ENCODE measurements at places on chromosomes 7 and 10.

DNA sequence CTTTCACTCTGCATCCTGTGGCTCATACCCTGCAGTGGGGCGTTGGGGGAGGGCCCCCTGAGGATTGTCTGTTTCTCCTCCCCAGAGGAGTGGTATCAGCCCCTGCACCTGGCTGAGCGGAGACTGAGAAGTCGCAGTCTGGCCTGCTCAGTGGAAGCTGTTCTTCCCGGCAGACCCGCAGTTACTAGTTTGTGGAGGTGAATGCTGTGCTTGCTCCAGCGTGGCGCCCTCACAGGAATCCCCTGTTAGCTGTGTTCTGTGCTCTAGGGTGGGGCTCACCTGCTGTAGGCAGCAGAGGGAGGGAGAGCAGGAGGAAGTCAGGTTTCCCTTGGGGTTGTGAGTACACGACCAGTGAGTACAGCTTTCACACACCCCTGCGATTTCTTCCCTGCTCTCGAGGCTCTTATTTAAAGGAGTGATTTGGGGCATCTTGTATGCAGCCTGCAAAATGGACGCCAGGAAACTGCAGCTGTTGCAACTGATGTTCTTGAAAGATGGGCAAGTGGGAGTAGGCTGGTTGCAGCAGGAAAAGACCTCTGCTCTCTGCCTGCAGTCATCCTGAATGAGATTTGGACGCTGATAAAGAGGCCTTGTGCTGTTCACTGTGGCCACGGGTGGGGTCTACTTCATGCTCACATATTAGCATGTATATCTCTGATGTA, 66.4 kb downstream of the HK1 start:
- DNase-seq = no peak

- no peak for DNase-seq
These were observed 455.3 kb downstream of the REEP3 start for GRCh38 chr10:63976538-63976937.

DNA sequence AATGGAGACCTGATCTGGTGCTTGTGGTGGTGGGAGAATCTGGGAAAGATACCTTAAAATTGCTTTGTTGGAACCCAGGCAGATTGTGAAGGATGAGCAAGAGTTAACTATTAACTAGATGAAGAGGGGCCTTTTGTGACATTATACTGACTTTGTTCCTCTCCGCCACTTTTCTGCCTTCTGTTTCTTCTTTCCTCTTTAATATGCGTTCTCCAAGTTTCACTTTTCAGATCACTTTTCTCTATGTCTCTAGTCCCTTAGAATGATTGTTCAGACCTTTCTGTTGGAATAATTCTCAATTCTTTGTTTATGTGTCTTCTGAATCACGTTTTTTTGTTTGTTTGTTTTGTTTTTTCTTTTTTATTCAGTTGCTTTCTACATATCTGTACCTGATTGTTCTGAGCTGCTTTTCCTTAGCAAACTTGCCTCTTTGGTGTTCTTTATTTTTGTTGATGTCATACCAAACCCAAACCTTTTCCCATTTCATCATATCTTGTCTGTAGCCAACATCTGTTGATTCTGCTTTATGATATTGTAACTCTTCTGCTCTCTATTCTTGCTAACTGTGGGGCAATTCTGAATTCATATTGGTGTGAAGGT, 2.8 kb downstream of the BMPR1A start:
- no peak for DNase-seq

GRCh38 chr7:70353330-70353945, 755.2 kb downstream of the AUTS2 start:
- no peak for DNase-seq

- no peak for DNase-seq
These were observed 23.0 kb downstream of the ASB4 start for GRCh38 chr7:95508780-95509179.

DNA sequence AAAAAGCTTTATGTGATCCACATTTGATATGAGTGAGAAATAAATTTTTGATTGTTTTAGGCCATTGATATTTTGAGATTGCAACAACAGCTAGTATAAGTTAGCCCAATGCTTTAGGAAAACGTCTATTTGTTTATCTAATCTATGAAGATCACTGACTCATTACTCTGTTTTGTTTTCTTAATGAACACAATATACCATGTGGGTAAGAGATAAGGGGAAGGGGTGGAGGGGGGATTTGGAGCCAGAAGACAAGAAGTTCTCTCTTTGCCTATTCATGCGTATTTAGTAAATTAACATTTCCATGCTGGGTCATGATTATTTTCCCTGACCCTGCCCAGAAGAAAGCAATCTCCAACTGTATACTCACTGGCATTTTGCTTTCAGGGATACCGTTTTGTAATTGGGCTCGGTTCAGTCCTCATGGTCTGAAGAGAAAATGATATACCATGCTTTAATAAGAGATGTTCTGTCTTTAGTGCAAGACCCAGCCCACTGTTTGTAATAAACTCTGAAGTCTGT, 359.5 kb upstream of the NPSR1 start:
- no peak for DNase-seq

DNA sequence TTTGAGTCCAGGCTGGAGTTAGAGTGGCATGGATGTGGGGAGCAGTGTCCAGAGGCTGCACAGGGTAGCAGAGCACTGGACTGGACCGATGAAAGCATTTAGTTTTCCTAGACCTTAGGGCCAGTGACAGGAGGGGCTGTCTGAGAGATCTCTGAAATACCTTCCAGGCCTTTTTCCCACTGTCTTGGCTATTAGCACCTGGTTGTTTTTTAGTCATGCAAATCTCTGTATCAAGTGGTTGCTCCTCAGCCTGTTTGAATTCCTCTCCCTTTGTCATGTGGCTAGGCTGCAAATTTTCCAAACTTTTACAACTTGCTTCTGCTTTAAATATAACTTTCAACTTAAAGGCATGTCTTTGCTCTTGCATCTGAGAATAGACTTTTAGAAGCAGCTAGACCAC, 504.3 kb upstream of the VSTM2A start:
- DNase-seq = no peak

GRCh38 chr7:103114576-103115008, 34.3 kb downstream of the NAPEPLD start:
- DNase-seq = no peak

DNA sequence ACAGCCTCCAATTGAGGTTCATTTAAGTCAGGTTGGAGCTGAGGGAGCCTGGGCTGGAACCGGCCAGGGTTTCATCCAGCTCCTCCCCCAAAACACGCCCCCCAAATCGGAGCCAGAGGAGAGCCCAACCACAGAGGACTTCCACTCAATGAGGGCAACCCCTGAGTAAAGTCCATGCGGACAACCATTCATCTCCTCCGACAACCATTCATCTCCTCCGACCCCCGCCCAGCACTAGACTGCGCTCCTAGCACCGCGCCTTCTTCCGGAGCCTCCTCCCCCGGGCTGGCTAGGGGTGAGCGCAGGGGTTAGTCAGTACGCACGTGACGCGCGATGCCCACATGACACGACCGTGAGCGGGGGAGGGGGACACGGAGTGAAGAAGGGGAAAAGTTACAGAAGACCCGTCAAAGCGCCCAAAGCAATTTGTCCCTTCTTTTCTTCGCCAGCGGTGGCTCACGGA, 1.4 kb downstream of the MAGI2 start:
- DNase-seq = no peak

DNA sequence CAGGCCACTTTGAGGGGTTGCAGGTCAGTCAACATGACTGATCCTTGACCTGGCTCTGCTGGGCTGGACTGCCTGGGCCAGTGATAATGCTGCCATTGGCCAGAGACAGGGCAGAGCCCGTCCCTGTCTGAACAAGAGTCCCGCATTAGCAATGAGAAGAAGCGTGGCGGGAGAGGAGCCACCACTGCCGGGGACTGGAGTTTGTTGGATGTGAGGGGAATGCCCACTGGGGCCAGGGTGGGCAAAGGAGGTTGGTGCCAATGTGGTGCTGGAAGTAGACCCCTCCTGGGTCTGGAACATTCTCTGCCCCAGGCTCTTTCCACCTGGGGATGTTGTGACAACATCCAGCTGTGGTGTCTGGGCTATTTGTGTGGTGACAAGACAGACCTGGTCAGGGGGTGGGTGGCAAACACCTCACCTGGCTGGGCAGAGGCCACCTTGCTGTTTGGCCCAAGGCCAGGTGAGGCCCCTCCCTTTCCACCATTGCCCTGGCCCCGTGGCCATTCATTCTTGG, 7.6 kb downstream of the SAP25 start:
- DNase-seq = no peak

DNA sequence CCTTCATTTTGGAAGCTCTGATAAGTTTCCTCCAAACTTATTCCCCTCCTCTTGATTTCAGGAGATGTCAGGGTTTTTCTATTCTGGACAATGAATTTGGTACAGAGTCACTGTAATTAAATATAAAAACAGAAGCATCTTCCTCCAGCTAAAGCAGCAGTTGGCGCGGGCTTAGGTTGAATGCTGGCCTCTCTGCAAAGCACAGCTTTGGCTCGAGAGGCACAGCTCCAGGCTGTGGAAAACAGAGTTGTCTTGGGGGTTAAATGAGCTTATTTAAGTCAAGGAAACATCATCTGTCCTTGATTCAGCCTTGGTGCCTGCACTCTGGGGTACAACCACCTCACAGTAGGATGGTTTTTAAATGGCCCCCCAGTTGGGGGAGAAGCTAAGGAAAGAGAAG, 35.0 kb upstream of the PDCD4 start:
- no peak for DNase-seq

DNA sequence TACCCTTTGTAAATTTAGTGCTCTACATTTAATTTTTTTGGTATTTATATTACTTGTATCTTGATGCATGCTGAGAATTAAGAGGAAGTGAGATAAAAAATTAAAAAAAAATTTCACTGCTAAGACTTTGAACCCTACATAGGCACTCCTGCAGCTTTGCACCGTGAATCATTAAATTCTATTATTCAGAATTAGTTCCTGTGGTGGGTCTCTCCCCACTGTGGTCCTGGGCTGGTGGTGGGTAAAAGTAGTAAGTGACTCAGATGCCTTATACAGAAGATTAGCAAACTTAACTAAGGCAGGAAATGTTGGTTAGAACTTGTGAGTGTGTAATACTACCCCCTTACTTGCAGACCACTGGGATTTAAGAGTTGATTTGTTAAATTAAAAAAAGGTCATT, 72.6 kb downstream of the AP3M1 start:
- no peak for DNase-seq

- no peak for DNase-seq
These were observed 38.6 kb upstream of the WASL start for GRCh38 chr7:123787220-123788007.

DNA sequence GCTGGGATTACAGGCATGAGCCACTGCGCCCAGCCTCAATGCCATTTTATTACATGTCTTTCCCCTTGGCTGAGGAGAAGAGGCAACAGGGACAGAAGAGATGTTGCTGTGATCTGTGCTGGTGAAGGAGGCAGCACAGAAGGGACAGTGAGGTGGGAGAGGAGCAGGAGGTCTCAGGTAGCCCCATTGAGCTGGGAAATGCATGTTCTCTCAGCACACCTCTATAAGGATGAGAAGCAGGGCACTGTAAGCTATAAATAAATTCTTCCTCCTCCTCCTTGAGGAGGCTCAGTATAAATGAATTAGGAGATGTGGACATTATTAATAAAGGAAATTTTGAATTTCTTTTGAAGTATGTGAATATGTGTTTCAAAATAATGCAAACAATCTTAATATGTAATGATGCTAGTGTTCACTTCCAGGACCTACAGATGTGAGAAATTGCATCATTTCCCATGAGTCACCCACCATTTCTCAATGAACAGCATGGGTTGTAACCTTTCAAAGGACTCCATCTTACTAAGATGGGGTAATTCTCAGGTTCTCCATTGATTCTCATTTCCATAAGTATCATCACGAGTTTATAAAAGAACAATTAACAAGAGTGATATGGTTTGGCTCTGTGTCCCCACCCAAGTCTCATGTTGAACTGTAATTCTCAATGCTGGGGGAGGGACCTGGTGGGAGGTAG, 88.9 kb upstream of the ODAD2 start:
- DNase-seq = no peak

DNA sequence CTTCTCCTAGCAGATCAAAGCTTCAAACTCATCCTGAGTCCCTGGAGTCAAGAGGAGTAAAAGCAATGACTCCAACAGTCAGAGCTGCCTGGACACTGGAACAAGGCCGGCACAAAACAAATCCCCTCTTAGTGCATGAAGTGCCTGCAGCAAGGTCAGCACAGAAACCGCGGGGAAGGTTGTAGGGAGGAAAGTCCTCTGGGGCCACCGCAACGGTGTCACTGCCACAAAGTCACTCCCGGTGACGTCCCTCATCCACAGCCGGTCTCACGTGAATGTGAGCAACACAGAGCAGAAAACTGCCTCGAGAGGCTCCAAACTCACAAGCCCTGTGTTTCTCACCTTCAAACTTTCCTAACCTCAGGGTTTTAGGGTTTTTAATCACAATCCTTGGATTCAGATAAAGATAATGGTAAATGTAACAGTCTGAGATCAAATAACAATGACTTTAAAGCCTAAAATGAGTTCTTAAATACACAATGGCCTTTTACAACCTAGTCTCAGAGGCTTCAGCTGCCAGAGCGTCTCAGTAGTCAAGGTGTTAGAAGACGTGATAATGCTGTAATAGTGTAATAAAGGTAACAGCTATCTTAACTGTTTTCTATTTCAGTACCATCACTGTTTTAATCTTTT, 274.3 kb downstream of the ZMYND11 start:
- DNase-seq = no peak

DNA sequence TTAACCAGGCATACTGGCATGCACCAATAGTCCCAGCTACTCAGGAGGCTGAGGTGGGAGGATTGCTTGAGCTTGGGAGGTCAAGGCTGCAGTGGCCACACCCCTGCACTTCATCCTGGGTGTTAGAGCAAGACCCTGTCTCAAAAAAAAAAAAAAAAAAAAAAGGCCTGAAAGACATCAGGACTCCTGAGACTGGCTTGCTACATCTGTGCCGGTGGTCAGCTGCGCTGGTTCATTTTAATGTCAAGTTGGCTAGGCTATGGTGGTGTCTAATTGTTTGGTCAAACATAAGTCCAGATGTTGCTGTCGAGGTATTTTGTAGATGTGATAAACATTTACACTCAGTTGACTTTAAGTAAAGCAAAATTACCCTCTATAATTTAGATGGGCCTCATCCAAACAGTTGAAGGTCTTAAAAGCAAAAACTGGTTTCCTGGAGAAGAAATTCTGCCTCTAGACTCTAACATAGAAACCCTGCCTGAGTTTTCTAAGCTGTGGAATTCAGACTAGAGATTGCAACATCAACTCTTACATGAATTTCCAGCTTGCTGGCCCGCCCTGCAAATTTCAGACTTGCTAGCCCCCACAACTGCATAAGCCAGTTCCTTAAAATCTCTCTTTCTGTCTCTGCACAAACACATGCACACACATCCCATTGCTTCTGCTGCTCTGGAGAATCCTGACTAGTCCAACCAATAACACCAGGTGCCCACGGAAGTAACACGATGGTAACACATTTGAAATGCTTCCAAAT, 18.2 kb downstream of the MYOF start:
- no peak for DNase-seq

- DNase-seq = no peak
These were observed 626 bp upstream of the BMS1 start for GRCh38 chr10:42781893-42782445.

- DNase-seq = no peak
These were observed 27.4 kb downstream of the SCART1 start for GRCh38 chr10:133481086-133481643.
